ENCODE measurements at places on chromosomes 3 and 15.
A peak's percentile ranks its signal among the peaks of the same experiment; 100 is the strongest.

DNA sequence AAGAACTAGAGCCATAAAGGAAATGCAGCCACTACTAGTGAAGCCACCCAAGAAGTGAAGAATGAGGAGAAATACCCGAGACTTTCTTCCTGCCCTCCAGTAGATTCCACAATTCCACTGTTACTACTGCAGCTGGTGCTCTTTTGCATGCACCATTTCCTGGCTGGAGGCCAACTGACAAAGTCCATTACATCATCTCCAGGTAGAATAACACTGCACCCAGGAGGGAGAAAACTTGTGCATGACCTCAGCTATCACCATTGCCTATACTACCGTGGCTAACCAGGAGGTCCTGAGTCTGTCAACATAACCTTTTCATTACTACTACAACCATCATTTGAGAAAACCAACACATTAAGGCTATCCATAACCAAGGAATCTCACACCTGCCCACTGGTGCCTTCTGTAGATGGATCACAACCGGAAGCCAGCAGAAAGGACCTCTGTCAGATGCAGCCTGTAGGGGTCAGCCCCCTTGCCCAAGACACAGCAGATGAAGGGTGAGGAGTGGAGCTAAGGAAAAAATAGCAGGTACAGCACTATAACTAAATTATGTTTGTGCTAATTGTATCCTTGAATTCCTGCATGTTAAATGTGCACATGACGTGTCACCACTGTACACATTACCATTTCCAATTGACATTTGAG is 200.8 kb upstream of the C2CD4B start:
- DNase-seq: no peak

- no peak for DNase-seq
These were observed 330.8 kb upstream of the AGTR1 start for GRCh38 chr3:148366743-148367410.

DNA sequence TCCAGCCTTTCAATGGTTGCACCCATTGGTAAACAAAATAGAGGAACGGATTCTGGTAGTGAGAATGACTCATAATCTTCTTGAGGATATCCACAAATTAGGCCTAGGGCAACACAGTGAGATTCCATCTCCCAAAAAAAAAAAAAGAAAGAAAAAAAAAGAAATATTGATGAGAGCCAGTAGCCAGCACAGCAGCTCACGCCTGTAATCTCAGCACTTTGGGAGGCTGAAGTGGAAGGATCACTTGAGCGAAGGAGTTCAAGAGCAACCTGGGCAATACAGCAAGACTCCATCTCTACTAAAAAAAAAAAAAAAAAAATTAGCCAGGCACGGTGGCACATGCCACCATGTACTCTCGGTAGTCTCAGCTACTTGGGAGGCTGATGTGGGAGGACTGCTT is 51.9 kb downstream of the DENND4A start:
- DNase-seq: no peak

DNA sequence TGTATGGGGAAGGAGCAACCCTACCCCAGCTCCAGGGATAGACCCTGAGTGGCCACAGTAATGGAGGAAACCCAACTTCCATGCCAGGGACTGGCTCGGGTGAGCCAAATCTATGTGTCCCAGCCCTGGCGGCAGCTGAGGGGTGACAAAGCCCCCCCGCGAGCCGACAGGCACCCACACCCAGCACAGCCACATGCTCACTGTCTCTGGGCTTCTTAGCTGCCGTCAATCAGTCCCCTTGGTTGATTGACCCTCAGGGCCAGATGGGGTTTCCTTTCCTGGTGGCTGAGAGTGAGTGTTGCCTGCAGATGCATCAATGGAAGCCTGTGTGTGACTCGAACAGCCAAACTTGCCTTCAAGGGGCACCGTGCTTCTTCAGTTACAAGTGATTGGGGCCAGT is 2.1 kb upstream of the OCA2 start:
- DNase-seq: no peak

GRCh38 chr3:98541695-98542094 is 9.9 kb downstream of the GPR15 start:
- DNase-seq: no peak

- peak; percentile 46 for DNase-seq
These were observed at the start of gene ST6GAL1 for GRCh38 chr3:186930143-186930640. Gene ST6GAL1, plus strand, starts transcription at chr3:186930526. Its CDS starts 112,178 bp downstream, at chr3:187042704.

GRCh38 chr3:102207151-102207571 is 227.7 kb upstream of the ZPLD1 start:
- no peak for DNase-seq

- peak; percentile 41 for DNase-seq
These were observed 64.0 kb upstream of the C15orf61 start for GRCh38 chr15:67456677-67457529.

GRCh38 chr15:39354189-39354588 is 226.7 kb upstream of the THBS1 start:
- DNase-seq: no peak

GRCh38 chr3:57077630-57078343 is 17.3 kb downstream of the SPATA12 start:
- DNase-seq: no peak

GRCh38 chr3:150960708-150961684 is 11.5 kb downstream of the CLRN1 start:
- DNase-seq: no peak

DNA sequence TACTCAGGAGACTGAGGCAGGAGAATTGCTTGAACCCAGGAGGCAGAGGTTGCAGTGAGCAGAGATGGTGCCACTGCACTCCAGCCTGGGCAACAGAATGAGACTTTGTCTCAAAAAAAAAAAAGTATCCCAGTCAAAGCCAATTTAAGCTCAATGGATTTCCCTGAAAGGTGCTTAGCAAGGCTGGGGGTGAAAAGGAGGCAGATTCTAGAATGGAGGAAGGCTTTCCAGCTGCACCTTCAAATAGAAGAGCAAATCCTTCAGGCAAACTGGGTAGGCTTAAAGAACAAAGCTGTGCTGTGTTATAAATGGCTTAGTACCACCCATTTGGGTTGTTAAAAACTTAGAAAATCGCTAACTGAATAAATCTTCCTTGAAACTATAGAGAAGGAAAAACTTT is 3.0 kb upstream of the IFT57 start:
- no peak for DNase-seq

DNA sequence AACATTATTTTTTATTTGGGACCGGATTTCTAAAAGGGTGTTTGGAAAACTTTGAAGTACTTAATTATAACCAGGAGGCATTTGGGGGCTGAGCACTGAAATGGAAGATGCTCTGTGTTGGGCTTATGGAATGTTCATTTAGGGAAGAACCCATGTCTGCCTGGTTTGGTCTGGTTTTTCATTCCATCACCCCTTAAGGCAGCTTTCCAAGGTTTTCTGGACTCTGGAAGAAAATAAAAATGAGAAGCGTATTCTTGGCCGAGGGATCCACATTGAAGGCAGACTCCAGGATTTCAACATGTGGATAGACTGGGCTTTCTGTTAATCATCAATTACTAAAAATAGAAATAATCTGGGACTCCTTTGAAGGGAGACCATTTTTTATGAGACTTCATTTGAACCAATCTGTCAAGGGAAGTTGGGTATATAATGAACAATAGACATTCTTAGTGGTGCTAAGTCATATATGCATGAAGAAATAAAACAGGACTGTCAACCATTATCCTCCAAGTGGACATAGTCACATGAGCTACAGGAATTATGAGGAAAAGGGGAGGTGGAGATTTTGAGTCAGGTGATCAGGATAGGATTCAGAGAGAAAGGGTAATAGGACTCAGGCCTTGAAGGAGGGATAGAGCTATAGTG is 270.5 kb upstream of the ADAMTS9 start:
- no peak for DNase-seq

GRCh38 chr15:77098572-77098971 is 27.7 kb upstream of the TSPAN3 start:
- DNase-seq: no peak

- no peak for DNase-seq
These were observed 34.9 kb upstream of the CCDC50 start for GRCh38 chr3:191294291-191294690.

DNA sequence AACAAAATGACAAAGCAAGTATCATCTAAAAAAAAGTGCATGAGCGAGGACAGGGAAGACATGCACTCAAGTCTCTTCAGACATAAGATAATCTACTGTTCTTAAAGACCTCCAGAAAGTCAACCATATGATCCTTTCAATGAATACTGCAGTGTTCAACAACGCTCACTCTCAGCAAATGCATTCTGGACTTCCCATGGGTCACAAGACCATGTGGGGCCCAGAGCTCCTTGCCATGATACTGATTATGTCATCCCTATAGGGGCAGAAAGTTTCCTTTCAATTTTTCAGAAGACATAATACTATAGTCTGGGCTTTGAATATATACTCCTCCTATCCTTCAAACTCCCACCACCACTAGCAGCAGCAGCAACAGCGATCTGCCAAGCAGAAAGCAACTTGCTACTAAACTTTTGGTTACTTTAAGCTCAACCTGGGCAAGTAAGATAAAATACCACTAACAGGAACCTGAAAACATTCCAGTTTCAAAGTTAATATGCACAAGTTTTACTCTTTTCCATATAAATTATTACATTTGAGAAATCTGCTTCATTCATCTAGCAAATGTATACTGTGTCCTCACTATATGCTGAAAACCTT is 143.5 kb downstream of the ADAM10 start:
- DNase-seq: no peak

- DNase-seq: no peak
These were observed 2.4 kb upstream of the TMEM89 start for GRCh38 chr3:48623851-48624547.

- no peak for DNase-seq
These were observed 55.5 kb upstream of the FURIN start for GRCh38 chr15:90812958-90813265.

DNA sequence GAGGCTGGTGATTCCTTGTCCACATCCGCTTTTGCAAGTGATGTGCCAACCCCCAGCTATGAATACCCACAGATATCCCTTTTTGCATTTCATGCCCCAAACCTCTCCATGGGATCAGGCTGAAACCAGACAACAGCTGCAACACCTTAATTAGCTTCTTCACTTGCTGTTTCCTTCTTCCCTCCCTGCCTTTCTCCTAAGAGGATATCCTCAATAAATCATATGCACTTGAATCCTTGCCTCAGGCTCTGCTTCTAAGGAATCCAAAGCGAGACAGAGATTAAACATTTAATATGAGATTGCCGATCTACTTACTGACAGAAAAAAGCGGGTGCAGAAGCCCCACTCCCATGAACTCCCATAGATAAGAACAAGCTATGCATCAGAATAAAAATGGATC is 138.1 kb downstream of the CNTN6 start:
- DNase-seq: no peak

DNA sequence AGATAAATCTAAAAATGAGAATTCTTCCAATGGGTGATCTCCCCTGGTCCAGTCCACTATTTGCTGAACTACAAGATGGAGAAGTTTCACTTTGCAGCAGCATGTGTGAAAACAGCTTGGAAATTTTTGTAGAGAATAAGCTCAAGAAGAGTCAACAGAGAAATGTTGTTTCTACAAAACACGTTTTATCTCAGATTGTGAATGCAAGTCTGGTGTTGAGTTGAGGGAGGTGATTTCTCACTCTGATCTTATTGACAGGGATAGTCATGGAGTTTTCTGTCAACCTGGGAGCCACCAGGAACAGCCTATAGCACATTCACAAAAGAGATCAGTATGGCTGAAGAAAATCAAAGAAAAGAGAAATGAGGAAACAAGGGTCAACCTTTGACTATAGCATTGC is 981.2 kb upstream of the CFAP20DC start:
- DNase-seq: no peak

DNA sequence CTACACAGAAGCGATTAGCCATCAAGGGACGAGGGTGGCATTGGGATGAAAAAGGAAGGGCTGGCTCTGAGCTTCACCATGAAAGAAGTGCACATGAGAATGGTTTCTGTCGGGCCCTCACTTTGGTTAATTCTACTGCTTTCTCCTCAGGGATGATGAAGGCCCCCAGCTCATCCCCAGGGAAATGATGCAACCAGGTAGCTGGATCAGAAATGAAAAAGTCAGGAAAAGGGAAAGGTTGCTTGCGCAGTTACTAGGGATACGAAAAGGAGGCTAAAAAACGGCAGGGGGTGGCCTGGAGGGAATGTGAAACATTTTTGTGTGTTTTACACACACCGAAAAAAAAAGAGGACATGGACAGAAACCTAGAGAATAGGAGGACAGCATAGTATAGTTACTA is 1.4 kb upstream of the SLC27A2 start:
- no peak for DNase-seq

GRCh38 chr3:118809696-118810498 is 224.7 kb downstream of the IGSF11 start:
- no peak for DNase-seq

- no peak for DNase-seq
These were observed 1.3 kb downstream of the ACTR8 start for GRCh38 chr3:53880396-53881345.

- DNase-seq: no peak
These were observed 141.9 kb upstream of the C2CD4B start for GRCh38 chr15:62306851-62307504.
